ENCODE measurements at places on chromosomes 2 and 18. TPM values are rescaled to one million over a fixed set of nuclear protein-coding genes. Genes with fewer than 3 reads are reported as not detected.

ADCY3 gene
- 70.3 TPM for total RNA-seq

CDK15 gene
- 2.4 TPM for total RNA-seq

OTOS gene
- total RNA-seq = not detected

LONRF2 gene
- 1.1 TPM for total RNA-seq

CMPK2 gene
- 6.5 TPM for total RNA-seq

ALS2 gene
- 23.8 TPM for total RNA-seq

GRCh38 chr2:237359518-237359840, 54.5 kb downstream of the COL6A3 start:
- H3K4me3 ChIP-seq = no peak overlapping the region
- H3K27ac ChIP-seq = no peak overlapping the region
- no peaks in the 10 kb centered on the region for H3K27me3 ChIP-seq
- no peaks in the 10 kb centered on the region for H3K4me1 ChIP-seq
- no peak for DNase-seq
- peaks cover 2% of the 10 kb centered on the region for H3K36me3 ChIP-seq

GRCh38 chr2:136665736-136666135, 99.6 kb upstream of the THSD7B start:
- no peak overlapping the region for H3K27ac ChIP-seq
- no peaks in the 10 kb centered on the region for H3K4me1 ChIP-seq
- no peak overlapping the region for H3K4me3 ChIP-seq
- peaks cover 24% of the 10 kb centered on the region for H3K27me3 ChIP-seq
- H3K36me3 ChIP-seq = no peaks in the 10 kb centered on the region

DNA sequence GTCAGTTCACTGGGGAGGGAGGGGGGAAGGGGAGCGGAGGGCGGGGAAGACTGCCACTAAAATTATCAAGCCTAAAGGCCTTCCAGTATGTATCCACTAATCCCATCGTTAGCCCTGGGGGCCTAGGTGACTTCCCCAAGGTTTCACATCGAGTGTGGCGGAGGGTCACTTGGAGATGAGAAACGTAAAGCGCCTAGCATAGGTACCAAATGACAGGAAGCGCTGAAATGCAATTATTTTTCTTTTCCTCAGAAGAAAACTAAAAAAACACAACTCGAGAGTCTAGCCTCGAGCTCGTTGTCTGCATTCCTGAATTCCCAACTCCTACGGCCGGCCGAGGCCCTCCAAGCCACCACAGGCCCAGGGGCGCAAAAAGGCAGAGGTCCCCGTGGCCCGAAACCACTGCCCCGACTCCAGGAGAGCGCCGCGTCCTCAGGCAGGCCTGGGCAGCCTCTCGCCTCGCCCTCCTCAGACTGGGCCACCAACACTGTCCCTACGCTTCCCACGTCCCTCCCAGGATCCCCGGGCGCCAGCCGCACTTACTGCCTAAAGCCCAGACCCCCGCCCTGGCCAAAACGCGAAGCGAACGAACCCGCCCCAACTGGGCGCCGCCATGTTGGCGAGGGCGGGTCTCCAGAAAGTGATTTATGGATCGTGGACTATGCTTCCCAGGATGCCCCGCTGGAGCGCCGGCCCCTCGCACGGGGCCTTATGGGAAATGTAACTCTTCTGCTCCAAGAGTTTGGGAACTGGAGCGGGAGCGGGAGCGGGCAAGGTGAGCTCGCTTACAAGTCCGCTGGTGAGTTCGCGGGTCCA, at the start of gene USP40:
TSS of gene USP40 (minus strand) at position 642 of the 816 bp plus-strand sequence. CDS start 1,228 bp downstream, outside the sequence.
- peaks cover 4% of the 10 kb centered on the region for H3K36me3 ChIP-seq
- H3K4me3 ChIP-seq = peak within 1 kb of the TSS; percentile 95
- peak within 1 kb of the TSS; percentile 83 for H3K27ac ChIP-seq

DNA sequence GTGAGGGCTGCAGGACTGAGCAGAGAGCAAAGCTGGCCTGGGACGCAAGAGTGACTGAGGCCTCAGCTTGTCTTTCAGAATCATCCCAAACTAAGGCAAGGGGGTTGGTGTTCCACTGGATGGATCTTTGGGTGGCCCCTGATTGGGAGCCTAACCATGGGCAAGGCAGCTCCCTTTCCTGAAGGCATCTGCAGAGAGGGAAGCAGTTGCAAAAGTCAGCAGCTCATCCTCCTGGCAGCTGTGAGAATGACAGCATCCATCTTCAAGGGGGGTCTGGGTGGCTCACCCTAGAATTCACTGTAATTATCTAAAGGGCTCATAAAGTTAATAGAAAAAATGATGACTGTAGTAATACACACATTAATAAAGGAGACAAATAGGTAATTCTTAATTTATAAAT, 46.5 kb upstream of the RAB31 start:
- H3K4me1 ChIP-seq = peaks cover 25% of the 10 kb centered on the region
- H3K4me3 ChIP-seq = no peak overlapping the region
- no peaks in the 10 kb centered on the region for H3K27me3 ChIP-seq
- H3K36me3 ChIP-seq = no peaks in the 10 kb centered on the region
- DNase-seq = peak; percentile 56
- no peak overlapping the region for H3K27ac ChIP-seq

- H3K27ac ChIP-seq = no peak overlapping the region
- no peaks in the 10 kb centered on the region for H3K27me3 ChIP-seq
- H3K4me3 ChIP-seq = no peak overlapping the region
- peaks cover 26% of the 10 kb centered on the region for H3K36me3 ChIP-seq
Measured at GRCh38 chr2:189049709-189050164, 75.6 kb downstream of the COL3A1 start.

GRCh38 chr18:58497845-58498244, 131.0 kb downstream of the ALPK2 start:
- H3K27me3 ChIP-seq = no peaks in the 10 kb centered on the region
- H3K36me3 ChIP-seq = no peaks in the 10 kb centered on the region
- peak; percentile 32 for DNase-seq
- 0 out of 2 replicates have a peak, but pooled peaks cover 6% of the 10 kb centered on the region for H3K4me1 ChIP-seq
- H3K4me3 ChIP-seq = no peak overlapping the region
- no peak overlapping the region for H3K27ac ChIP-seq

GRCh38 chr2:86194751-86195054, 559 bp downstream of the IMMT start:
- H3K4me3 ChIP-seq = peak overlapping the region; percentile 90
- peak overlapping the region; percentile 97 for H3K27ac ChIP-seq
- peaks cover 20% of the 10 kb centered on the region for H3K4me1 ChIP-seq
- H3K27me3 ChIP-seq = no peaks in the 10 kb centered on the region

- H3K27ac ChIP-seq = no peak overlapping the region
- DNase-seq = no peak
- no peak overlapping the region for H3K4me3 ChIP-seq
- H3K27me3 ChIP-seq = no peaks in the 10 kb centered on the region
- no peaks in the 10 kb centered on the region for H3K4me1 ChIP-seq
- H3K36me3 ChIP-seq = no peaks in the 10 kb centered on the region
Measured at GRCh38 chr18:2961821-2962220, 51.1 kb downstream of the LPIN2 start.

DNA sequence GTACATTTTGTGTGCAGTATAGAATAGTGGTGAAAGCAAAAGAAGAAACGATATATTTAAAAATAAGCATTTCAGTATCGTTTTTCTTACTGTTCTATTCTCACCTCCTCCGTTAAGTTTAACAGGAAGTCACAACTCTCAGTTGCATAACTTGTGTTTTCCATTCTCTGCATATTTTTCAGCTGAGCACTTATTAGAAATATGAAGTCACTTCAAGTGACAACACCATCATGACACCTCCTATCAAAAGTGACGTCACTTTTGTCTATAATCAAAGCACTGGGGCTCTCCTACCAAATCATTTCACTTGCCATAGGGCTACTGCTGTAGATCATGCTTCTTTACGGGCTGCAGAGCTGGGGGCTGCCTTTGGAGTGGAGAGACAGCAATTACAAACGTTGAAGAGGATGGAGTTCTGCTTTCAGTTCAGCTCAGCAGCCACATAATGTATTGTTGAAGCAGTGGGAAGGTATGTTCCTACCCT, 36.3 kb downstream of the STAT4 start:
- no peak overlapping the region for H3K27ac ChIP-seq
- no peaks in the 10 kb centered on the region for H3K36me3 ChIP-seq
- H3K4me3 ChIP-seq = no peak overlapping the region
- H3K4me1 ChIP-seq = no peaks in the 10 kb centered on the region

DNA sequence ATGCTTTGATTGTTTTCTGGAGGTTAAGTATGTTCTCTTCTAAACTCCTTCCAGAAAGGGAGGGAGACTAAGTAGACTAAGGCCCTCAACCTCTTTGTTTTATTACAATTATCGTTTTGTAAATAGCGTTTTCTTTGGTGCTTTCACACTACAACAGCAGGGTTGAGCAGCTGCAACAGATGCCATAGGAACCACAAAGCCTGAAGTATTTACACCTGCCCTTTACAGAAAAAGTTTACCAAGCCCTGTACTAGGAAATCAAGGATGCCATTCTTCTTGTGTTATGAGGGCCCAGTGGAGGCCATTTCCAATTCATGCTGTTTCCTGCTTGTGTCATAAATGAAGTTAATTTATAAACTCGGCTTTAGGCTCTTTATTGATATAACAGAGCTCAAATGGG, 914.8 kb downstream of the DCDC2C start:
- no peaks in the 10 kb centered on the region for H3K27me3 ChIP-seq
- DNase-seq = no peak
- H3K36me3 ChIP-seq = no peaks in the 10 kb centered on the region
- H3K4me1 ChIP-seq = no peaks in the 10 kb centered on the region
- H3K27ac ChIP-seq = no peak overlapping the region
- H3K4me3 ChIP-seq = no peak overlapping the region

- no peak for DNase-seq
- no peak overlapping the region for H3K27ac ChIP-seq
- no peaks in the 10 kb centered on the region for H3K4me1 ChIP-seq
Measured at GRCh38 chr2:62492048-62492447, 13.9 kb downstream of the TMEM17 start.

- no peak for DNase-seq
Measured at GRCh38 chr2:64809216-64809615, 155.5 kb upstream of the SERTAD2 start.

DNA sequence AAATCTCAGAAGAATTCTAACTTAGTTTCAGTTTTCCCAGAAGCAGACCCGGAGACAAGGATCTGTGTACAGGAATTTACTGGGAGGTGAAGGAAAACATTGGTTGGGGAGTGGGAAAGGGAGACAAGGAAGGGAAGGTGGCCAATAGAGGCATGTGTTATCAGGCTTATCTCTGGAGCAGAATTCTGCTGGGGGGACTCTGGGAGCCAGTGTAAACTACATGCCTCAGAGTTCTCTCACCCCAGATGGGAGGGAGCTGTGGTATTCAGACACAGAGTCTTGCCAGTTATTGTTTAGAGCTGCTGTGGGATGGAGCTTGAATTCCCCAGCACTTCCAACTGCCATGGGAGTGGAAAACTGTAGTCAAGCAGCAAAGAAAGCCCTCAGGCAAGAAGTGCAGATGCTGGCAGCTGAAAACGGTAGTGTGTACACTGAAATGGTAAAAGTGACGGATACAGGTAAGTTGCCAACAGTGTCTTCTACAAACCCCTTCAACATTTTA, 19.0 kb downstream of the DNPEP start:
- H3K4me1 ChIP-seq = no peaks in the 10 kb centered on the region
- peak; percentile 23 for DNase-seq
- no peak overlapping the region for H3K27ac ChIP-seq
- no peak overlapping the region for H3K4me3 ChIP-seq
- no peaks in the 10 kb centered on the region for H3K36me3 ChIP-seq

- H3K36me3 ChIP-seq = peaks cover 57% of the 10 kb centered on the region
- H3K4me1 ChIP-seq = no peaks in the 10 kb centered on the region
- H3K27ac ChIP-seq = peak overlapping the region; percentile 0
- H3K4me3 ChIP-seq = no peak overlapping the region
- no peaks in the 10 kb centered on the region for H3K27me3 ChIP-seq
Measured at GRCh38 chr18:2776601-2777000, 70.2 kb upstream of the EMILIN2 start.

DNA sequence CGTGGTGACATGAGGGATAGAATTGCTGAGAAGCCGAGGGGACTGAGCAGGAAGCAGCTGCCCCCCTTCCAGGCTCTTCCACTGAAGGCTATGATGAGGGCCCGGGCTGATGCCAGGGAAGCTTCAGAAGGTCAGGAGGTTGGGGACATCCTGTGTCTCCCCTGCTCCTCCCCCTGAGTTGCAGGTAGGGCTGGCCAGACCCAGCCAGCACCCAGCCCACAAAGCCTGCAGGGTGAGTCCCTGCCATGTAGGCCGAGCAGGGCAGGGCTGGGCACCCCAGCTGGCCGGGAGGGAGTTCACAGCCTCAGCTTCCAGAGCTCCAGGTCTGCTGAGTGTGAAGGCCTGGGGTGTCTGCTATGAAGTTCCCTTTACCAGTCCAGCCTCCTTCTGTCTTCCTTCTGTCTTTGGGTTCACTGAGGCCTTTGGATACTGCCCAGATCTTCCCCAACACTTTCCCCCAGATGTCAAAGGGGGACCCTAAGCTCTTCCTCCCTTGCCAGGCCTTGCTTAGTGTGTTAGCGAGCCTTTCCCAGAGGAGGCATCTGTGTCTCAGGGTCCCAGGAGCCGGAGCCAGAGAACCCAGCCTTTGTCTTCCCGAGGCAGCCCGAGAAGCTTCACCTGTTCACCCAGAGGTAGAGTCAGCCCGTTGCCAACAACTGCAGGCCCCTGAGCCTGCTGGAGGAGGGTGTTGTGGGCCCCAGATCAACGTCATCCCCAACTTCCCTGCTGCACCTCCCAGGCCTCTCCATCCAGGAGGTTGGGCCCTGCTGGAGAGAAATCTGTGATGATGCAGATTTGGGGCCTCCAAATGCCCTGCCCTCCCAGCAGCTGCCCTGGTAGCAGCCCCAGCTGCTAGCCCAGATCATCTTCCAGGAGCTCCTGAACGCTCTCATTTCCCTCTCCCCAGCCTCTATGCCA, 3.6 kb upstream of the NCL start:
- no peak for DNase-seq
- H3K27me3 ChIP-seq = no peaks in the 10 kb centered on the region
- no peak overlapping the region for H3K4me3 ChIP-seq
- H3K27ac ChIP-seq = no peak overlapping the region

GRCh38 chr2:231583982-231584381, 8.7 kb upstream of the TEX44 start:
- H3K27me3 ChIP-seq = no peaks in the 10 kb centered on the region
- no peaks in the 10 kb centered on the region for H3K4me1 ChIP-seq

- no peak overlapping the region for H3K4me3 ChIP-seq
- H3K4me1 ChIP-seq = peaks cover 43% of the 10 kb centered on the region
- no peaks in the 10 kb centered on the region for H3K27me3 ChIP-seq
- DNase-seq = peak; percentile 85
Measured at GRCh38 chr2:137255990-137256389, 490.6 kb downstream of the THSD7B start.

DNA sequence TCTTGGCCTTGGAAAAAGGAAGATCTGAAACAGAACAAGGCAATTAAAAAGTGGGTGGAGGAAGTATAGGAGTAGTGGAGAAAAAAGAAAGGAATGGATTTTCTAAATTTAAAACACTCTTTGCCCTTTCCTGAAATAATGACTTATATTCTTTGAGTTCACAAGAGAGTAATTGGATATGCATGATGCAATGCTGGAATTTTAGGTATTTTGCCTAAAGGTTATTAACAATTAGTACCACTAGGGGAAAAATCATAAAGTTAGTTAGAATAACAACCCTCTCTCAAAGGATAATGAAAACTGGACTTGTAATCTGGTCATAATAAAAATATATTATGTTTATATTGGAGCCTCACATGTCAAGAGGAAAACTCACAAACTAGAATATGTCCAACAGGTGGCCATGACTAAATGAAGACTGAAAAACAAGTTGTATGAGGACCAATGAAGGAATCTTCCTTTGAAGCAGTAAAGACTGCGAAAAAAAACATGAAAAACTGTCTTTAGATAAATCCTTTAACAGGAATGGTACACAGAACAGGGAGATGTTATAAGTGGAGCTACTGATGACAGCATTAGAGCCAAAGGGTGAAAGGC, 281.8 kb downstream of the NCKAP5 start:
- peak; percentile 58 for DNase-seq
- no peaks in the 10 kb centered on the region for H3K36me3 ChIP-seq
- H3K4me1 ChIP-seq = peaks cover 22% of the 10 kb centered on the region

- no peaks in the 10 kb centered on the region for H3K27me3 ChIP-seq
- no peaks in the 10 kb centered on the region for H3K4me1 ChIP-seq
- no peak overlapping the region for H3K27ac ChIP-seq
- H3K36me3 ChIP-seq = no peaks in the 10 kb centered on the region
Measured at GRCh38 chr2:238230699-238231098, 9.1 kb downstream of the HES6 start.
